Stomach (tissue), 19 donors: ENCODE measurements at places on chromosomes 16 and 17. TPM values are rescaled to one million over a fixed set of nuclear protein-coding genes. Genes with fewer than 3 reads are reported as not detected.

KAT2A gene
- total RNA-seq, result 40.0 TPM

GRCh38 chr17:76434870-76435269 lies 18.1 kb downstream of the UBE2O start:
- no peak for DNase-seq

PRDM7 gene
- not detected for total RNA-seq

USP43 gene
- total RNA-seq, result 55.4 TPM

- no peak for DNase-seq
Observed at GRCh38 chr17:28928061-28928460, 23.3 kb downstream of the PHF12 start.

DNA sequence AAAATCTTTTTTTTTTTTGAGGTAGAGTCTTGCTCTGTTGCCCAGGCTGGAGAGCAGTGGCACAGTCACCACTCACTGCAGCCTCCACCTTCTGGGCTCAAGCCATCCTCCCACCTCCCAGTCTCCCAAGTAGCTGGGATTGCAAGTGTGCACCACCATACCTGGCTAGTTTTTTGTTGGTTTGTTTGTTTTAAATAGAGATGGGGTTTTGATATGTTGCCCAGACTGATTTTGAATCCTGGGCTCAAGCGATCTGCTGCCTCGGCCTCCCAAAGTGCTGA lies 2.0 kb downstream of the LRRC37B start:
- DNase-seq, result no peak

CAMTA2 gene
- 56.4 TPM for total RNA-seq

DNA sequence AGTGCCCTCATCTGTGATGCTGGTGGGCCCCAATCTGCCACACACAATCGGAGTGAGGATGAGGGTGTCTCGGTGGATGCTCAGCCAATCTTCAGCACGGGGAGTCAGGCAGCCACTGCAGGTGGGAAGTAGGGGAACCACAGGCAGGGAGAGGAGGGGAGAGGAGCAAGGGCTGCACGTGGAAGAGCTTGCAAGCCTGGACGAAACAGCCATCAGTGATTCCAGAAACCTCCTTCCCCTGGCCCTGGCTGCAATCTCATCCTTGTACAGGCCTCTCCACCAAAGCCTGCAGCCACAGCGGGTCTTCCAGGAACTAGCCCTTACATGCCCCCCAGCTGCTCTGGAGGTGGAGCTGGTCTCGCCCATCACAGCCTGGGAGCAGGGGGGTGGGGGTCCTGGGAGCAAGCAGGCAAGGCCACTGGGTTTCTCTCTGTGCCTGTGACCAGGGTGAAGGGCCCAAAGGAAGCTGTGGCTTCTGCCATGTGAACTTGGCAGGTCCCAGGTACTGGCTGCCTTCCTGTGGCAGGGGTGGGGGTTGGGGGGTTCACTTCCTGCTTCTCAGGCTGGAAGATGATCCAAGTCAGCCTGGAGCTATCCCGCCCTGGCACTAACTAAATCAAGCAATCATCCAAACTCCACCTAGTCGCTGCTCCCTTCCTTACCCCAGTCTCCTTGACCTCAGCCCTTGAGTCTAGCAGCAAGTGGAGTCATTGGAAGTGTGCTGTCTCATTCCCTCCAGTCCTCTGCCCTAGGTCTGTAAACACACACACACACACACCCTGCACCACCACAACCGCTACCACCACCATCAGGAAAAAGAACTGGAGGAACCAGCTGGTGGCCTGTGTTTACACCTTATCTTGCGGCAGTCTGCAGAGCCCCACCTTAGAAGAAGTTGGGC lies 29.4 kb upstream of the MLKL start:
- peak; percentile 87 for DNase-seq

- no peak for DNase-seq
Observed at GRCh38 chr17:8438441-8438840, 2.8 kb downstream of the NDEL1 start.

DNA sequence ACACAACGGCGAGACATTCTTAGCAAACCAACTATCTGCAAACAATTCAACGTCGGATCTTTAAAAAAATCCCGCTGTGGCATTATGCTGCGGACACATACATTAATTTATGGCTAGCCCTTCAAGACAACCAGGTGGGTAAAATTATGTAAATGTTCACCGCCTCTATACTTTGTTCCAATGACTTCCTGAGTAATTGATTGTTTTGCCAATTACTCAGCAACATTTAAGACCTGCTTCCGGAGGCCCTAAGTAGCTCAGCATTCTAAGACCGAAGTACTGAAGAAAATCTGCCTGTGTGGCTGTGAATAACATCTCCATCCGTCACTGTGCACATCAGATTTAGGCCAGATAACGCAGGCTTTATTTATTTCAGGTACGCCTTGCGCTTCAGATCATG lies 23.3 kb downstream of the QPRT start:
- no peak for DNase-seq

DNA sequence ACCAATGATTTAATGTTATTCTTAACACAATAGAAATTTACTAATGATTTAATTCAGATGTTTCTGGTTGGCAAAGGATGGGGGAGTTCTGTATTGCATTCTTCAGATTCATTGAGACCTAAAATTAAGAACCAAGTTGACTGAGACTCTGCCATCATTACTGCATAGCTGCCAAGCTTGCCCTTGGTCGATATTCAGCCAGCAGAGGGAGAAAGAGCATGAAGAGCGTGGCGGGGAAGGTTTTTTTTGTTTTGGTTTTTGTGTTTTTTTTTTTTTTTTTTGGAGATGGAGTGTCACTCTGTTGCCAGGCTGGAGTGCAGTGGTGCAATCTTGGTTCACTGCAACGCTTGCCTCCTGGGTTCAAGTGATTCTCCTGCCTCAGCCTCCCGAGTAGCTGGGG lies 659.4 kb upstream of the EEF2KMT start:
- no peak for DNase-seq

EVI2B gene
- total RNA-seq, result 2.9 TPM

DNA sequence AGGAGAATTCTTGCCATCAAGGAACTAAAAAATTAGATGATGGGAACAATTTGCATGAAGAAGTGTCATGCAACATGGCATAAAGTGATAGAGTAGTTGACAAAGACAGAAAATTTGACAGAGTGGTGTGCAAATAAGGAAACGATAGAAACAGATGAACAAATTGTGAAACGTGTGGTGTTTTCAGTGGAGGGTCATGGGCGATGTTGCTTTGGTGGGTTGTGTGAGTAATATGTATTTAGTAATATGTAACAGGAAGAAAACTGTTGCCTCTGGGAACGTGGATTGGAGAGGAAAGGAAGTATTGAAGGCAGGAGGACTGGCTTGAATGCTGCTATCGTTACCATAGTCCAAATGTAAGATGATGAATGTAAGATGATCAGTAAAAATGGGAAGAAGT lies 3.6 kb downstream of the COX10 start:
- DNase-seq, result no peak

GRCh38 chr17:77106874-77107358 lies 33.9 kb upstream of the SEC14L1 start:
- no peak for DNase-seq

DNA sequence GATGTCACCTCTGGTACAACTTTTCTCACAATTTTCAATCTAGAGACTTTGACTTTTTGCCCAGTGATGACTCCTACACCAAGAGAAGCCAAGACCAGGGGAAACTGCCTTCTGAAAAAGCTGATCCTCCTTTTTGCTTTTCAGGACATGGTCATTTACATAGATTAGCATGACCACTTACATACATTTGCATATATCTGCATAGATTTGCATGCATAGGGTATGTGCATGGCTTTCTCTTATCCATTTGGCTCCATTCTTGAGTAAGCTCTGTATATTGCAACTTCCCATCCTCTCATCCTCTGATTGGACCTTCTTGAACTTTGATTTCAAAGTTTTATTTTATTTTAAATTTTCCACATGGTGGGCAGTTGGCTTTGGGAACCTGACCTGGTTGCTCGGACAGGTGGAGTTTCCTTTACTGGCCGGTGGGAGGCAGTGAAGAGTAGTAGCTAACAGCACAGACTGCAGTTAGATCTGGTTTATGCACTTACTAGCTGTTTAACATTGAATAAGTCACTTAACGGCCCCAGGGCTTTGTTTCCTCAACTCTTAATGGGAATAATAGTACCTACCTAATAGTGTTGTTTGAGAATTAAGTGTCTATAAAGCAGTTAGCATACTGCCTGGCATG lies 92.9 kb downstream of the GPR139 start:
- no peak for DNase-seq

- DNase-seq, result no peak
Observed at GRCh38 chr16:78288888-78289287, 189.4 kb downstream of the WWOX start.

SLC13A2 gene
- not detected for total RNA-seq

DNA sequence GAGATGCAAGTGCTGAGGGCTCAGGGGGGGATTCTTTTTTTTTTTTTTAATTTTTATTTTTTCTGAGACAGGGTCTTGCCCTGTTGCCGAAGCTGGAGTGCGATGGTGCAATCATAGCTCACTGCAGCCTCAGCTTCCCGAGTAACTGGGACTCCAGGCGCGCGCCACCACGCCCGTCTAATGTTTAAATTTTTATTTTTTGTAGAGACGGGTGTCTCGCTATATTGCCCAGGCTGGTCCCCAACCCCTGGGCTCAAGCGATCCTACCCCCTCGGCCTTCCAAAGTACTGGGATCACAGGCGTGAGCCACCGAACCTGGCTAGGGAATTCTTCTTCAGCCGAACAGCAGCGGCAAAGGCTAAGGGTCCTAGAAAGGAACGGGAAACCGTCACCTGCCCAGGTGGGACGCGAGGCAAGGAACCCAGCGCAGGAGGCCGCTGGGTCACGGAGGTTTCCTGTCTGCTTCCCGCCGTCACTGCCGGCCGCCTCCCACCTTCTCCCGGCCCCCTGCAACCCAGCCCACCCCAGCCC lies 13.3 kb upstream of the OR1F1 start:
- DNase-seq, result no peak
